CD4-positive, alpha-beta T cell treated with Interleukin-15 for 4 hours (primary cell): ENCODE measurements at places on chromosomes 4 and X.
A peak's percentile ranks its signal among the peaks of the same experiment; 100 is the strongest.

GRCh38 chr4:118783887-118784286 is 52.0 kb downstream of the SEC24D start:
- no peak for DNase-seq

- DNase-seq, result no peak
Measured at GRCh38 chrX:112247714-112248113, 165.1 kb upstream of the TRPC5 start.

GRCh38 chr4:30600246-30601017 is 119.7 kb upstream of the PCDH7 start:
- no peak for DNase-seq

DNA sequence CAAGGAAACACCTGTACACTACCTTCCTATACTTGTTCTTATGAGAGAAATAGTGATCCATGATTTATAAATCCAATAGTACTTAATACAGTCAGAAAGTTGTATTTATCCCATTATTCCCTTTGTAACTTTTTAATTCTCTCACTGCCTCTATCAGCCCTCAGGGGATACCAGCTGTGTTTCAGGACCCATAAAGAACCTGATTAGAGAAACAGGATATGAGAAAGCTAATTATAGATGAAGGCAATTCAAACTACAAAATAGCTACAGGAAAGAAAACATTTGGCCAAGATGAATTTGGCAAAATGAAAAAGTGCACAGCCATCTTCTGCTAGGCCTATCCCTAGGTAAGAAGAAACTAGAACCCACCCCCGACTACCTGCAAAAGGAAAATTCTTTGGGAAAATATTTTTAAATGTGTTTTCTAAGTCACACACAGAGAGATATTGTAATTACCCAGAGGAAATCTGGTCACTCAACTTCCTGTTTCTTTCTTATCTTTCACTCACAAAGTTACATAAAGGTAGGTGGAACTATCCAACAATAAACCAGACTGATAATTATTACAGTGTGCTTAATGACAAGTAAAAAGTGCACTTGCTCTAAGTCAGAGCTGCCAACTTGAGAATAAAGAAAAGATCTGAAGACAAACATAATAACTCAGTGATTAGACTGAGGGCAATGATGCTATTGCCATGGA is 836.5 kb upstream of the HTR2C start:
- DNase-seq, result no peak

DNA sequence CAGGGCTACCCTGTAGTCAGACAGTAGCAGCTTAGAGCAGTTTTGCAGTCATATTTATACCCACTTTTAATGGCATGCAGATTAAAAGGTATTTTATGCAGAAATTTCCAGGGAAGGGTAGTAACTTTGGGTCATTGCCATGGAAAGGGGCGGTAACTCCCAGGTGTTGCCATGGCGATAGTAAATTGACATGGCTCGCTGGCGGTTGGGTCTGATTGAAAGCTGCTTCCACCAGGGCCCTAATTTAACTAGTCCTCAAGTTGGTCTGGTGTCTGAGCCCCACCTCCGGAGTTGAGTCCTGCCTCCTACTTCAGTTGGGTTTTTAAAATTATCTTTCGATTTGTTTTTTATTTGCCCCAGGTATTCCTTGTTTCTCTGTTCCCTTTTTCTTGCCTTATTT is 70.1 kb downstream of the NAA11 start:
- no peak for DNase-seq

DNA sequence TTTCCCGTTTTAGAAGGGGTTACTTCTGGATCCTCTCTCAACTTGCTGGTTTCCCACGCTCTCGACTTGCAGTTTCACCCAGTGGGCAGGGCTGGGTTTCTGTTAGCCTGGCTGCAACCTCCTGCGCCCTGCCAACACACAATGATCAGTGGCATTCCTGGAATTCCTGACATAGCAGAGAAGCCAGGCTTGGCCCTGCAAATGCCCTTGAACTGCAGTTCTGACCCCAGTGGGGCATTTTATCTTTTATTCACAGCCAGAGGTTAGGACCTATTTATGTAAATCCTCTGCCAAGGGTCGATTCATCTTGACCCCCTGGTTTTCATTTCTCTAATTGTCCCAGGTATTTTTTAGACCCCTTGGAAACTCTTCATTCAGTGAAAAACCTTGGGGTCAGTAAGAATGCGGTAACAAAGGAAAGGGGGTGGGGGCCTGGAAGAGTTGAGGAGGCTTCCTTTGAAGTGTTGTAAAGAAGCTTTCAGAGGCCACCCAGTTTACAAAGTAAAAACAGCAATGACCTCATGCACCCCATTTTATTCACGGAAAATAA is 217.6 kb downstream of the ZNF674 start:
- no peak for DNase-seq

- DNase-seq, result no peak
Measured at GRCh38 chr4:72136429-72136828, 104.6 kb downstream of the NPFFR2 start.

GRCh38 chr4:128810331-128810870 is 901 bp downstream of the JADE1 start:
- DNase-seq, result peak; percentile 8

GRCh38 chr4:15239866-15240265 is 188.0 kb upstream of the C1QTNF7 start:
- DNase-seq, result no peak

DNA sequence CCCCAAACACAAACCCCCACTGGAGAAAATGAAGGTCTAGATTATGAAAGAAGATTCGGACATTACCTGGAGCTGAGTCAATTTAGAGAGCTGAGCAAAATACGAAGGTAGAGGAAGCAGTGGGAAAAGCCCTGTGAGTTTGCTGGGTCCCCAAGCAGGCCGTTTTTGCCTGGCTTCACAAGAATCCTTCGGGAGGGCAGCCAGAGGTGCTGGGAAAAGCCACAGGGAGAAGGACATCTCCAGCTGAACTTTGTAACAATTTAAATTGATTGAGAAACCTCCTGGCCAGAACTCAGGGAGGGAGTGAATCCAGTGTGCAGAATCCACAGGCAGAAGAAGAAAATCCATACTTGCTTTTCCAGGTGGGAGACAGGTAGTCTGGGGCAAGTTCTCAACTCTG is 319.1 kb upstream of the CT83 start:
- DNase-seq, result no peak

DNA sequence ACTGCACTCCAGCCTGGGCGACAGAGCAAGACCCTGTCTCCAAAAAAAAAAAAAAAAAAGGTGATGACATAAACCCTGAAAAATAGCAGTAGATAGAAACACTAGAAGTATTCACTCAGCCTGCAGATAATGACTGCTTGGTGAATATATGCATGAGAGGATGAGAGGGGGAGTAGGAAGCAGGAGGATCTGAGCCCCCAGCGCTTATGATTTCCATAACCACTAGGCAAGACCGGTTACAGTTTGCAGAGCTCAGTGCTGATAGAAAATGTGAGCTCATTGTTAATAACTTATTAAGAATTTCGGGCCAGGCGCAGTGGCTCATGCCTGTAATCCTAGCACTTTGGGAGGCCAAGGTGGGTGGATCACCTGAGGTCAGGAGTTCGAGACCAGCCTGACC is 40.8 kb upstream of the SLC34A2 start:
- no peak for DNase-seq

- DNase-seq, result no peak
Measured at GRCh38 chr4:3494462-3494871, 31.4 kb downstream of the DOK7 start.

DNA sequence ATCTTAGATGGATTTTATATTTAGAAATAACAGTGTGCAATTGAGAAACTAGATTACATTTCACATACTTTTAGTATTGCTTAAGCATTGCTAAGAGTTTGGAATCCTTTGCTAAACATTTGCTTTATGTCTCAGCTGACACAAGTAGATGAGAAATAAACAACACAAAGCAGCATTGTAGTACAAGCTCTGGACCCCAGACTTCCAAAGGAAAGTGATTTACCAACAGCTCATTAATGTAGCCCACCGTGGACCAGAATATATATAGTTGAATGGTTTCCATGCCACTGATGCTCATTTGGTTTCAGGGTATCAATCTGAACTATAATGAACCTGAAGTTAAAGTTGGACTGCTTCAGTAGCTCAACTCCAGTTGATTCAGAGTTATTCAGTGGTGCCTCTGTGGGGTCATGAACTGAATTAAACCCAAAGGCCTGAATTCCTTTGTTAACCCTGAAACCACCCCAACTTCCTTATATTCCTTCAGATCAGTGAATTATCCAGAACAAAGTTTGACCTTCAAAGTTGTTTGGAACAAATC is 132.1 kb upstream of the NEIL3 start:
- no peak for DNase-seq

DNA sequence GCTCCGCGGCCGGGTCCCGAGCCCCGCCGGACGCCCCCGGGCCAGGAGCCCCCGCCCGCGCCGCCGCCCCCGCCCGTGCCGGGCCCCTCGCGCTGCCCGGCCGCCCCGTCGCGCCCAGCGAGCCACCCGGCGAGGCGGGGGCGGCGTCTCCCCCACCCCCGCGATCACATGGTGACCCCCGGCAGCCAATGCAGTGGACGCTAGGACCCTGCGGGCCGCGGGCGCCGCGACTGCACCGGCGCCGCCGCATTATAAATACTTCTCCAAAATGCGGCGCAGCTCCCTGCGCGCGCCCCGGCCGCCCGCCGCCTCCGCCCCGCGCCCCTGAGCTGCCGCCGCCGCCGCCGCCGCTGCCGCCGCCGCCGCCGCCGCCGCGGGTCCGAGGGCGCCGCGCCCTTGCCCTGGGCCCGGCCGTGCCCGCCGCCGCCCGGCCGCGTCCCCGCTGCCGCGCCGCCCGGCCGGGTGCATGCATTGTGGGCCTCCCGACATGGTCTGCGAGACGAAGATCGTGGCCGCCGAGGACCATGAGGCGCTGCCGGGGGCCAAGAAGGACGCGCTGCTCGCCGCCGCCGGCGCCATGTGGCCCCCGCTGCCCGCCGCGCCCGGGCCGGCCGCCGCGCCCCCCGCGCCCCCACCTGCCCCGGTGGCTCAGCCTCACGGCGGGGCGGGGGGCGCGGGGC is at the start of gene NAT8L:
Gene NAT8L (plus strand): TSS at position 282 of the 680 bp plus-strand sequence. CDS start 185 bp downstream, at position 467.
- no peak for DNase-seq

- DNase-seq, result no peak
Measured at GRCh38 chr4:173319696-173320095, 14.5 kb downstream of the HMGB2 start.

DNA sequence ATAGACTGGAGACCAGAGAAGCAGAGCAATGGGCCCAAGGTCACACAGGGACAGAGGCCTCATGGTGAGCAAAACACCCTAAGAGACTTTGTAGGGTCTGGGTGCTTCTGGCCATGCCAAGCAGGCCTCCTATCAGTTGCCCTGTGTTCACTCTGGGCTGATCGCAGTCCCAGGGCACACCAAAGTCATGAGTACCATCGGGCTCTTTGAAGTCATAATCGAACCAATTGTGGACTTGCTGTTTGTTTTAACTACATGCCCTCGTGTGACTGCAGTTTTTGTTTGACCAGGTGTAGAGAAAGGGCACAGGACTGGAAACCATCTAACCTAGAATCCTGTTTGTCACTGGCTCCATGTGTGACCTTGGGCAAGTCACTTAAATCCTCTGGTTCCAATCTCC is 172.5 kb upstream of the CPEB2 start:
- no peak for DNase-seq

GRCh38 chr4:174005422-174005821 is 278.0 kb downstream of the FBXO8 start:
- DNase-seq, result no peak
